ENCODE measurements at places on chromosomes 7 and 10.

DNA sequence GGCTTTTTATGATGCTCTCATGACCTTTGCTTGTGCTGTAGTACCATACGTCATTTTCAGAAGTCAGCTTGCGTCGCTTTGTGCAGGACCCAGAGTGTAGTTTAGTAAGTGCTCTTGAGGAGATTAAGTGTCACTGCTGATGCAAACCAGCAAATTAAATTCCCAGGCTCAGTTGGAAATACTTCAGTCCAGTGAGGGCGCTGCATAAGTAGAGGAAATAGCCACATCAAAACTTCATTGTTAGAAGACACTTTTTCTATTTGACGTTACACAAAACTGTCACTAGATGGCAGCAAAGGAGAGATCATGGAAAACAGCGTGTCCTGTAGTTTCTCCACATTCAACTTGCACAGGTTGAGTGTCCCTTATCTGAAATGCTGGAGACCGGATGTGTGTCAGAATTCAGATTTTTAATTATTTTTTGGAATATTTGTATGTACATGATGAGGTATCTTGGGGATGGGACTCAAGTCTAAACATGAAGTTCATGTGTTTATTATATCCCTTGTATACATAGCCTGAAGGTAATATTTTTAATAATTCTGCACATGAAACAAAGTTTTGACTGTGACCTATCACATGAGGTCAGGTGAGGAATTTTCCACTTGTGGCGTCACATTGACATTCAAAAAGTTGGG lies 7.9 kb downstream of the ZNF22 start:
- DNase-seq, result peak; percentile 65

GRCh38 chr7:95925971-95926370 lies 153.6 kb downstream of the DYNC1I1 start:
- no peak for DNase-seq

DNA sequence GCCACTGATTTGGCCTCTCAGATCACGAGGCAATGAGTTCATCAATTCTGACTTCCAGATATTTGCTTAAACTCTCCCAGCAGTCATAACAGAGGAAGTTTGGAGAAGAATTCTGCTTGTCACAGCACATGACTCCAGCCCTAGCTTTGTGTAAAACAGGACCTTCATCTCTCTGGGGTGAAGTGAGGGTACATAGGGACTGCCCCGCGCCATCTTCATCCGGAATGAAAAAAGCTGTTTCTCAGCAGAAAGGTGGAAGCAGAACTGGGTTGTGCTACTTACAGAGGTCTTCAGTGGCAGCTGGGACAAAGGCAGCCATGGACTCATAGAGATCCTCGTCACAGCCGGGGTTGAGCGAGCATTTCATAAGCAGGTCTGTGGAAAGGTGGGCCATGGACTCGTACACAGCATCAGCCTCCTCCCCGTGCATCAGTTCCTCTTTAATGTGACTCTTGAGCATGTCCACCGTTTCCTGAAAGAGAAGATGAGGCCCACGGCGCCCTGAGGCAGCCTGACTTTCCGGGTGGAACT lies 58.4 kb upstream of the TM9SF3 start:
- DNase-seq, result no peak

DNA sequence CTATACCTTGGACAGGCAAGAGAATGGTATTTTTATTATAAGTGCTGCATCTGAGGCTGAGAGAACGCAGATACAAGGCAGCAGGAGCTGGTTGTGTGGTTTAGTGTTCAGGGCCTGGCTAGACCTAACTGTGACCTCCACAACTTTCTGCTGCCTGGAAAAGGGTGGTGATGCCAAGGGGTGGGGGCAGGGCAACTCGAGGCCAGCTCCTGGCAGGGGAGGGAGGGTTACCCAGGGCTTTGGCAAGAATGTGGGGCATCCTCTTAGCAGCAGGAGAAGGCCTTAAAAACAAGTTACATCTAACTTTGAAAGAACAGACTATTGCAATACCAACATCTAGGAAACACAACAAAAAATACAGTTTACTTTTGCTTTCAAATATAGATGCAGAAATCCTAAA lies 13.0 kb downstream of the MXI1 start:
- no peak for DNase-seq

- no peak for DNase-seq
Observed at GRCh38 chr10:72243822-72244437, 27.9 kb upstream of the ASCC1 start.

DNA sequence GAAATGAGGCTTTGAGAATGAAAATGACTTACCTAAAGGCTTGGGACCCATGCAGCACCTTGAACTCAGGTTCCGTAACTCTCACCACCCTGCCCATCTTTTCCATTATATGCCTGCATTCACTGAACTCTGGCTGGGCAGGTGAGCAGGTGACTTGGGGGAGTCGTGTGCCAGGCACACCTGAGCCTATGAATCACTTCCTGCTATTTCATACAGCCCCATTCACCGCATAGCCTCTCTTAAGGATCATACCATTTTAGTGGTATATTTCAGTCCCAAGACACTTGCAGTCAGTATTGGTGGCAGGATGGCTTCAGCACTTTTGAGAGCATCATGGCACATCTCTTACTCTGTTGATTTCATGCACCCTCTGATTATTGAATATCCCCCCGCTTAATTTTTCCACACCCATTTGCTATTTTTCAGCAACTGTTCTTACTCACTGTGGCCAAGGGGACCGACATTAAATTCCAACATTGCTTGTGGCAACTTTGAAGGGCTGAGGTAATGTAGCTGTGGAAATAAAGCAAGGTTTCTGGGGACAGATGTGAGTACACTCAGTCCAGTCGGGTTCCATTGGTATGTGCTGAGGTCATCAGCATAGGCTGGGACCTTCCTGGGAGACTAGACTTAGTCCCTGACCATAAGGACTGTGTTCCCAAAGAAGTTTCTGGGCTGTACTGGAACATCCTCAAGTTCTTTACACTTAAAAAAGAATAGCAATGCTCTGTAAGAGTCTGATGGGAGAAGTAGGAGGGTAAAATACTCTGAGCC lies 39.8 kb upstream of the ZNF438 start:
- peak; percentile 46 for DNase-seq

DNA sequence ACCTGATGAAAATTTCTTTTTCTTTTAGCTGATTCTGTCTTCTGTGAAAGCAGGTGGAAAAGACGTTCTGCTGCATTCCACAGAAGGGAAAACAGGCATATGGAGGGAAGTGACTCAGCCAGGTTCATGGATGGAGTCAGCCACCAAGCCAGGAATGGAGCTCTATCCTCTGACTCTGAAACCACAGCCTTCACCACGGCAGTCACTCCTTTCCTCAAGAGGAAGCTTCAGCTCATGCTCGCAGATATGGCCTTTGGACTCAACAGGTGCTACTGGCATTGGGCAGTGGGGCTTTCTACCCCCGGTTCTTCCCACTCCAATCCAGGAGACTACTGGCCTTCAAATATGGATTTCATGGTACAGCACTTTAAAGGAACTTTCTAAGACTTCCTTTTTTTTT lies 11.5 kb upstream of the PLAU start:
- peak; percentile 88 for DNase-seq

DNA sequence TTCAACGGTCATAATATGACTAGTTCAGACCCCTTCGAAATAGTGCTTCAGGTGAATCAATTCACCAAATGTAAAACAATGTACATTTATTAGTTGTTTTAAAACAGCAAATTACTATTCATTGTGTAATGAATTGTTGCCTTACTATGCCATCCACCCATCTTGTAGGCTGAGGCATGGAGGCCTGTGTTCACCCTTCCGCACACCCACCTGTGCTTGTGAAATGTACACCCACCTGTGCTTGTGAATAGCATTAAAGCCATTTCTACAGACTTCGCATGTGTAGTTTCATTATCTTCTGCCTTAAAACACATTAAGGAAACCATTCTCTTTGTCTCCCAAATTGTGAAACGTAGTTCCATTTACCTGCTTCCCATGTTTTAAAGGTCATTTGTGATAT lies 16.8 kb downstream of the CLRN3 start:
- no peak for DNase-seq

DNA sequence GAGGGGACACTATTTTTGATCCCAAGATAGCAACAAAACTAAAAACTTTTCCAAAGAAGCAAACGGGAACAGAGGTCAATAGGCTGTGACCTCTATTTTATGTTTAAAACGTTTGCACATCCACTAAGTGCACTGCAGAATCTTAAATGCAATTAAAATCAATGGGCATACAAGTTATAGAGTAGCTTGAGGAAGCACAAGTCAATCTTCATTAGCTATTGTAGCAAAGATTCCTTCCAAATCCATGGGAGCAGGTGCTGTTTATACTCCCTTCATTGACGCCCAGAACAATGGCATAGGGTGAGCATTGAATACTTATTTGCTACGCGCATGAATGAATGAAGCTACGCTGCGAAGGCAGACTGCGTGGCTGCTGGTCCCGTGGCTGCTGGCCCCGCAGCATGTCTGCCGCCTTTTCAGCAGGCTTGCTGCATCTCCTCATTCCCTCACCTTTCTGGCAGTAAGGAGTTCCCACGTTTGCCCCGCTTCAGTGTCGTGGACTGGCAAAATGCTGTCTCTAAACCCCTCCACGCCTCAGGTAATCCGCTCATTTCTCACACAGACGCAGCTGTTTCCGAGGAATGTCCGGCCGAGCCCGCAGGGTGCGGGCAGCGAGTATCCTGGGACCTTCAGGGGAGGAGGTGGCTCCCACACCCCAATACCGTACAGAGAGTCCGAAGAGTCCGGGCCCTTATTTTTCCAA lies 754 bp upstream of the PHYHIPL start:
- DNase-seq, result peak; percentile 0

DNA sequence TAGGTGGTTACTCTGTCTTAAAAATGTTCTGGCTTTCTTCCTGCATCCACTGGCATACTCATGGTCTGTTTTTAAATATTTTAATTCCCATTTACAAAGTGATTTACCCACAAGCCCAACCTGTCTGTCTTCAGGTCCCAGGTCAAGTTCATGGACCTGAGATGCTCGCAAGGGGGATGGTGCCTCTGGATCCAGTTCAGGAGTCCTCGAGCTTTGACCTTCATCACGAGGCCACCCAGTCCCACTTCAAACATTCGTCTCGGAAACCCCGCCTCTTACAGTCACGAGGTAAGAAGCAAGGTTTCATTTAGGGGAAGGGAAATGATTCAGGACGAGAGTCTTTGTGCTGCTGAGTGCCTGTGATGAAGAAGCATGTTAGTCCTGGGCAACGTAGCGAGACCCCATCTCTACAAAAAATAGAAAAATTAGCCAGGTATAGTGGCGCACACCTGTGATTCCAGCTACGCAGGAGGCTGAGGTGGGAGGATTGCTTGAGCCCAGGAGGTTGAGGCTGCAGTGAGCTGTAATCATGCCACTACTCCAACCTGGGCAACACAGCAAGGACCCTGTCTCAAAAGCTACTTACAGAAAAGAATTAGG lies 8.7 kb downstream of the ZKSCAN1 start:
- DNase-seq, result no peak

GRCh38 chr7:106881984-106882383 lies 16.9 kb downstream of the PIK3CG start:
- no peak for DNase-seq

GRCh38 chr7:106089647-106090046 lies 22.5 kb downstream of the SYPL1 start:
- DNase-seq, result no peak

DNA sequence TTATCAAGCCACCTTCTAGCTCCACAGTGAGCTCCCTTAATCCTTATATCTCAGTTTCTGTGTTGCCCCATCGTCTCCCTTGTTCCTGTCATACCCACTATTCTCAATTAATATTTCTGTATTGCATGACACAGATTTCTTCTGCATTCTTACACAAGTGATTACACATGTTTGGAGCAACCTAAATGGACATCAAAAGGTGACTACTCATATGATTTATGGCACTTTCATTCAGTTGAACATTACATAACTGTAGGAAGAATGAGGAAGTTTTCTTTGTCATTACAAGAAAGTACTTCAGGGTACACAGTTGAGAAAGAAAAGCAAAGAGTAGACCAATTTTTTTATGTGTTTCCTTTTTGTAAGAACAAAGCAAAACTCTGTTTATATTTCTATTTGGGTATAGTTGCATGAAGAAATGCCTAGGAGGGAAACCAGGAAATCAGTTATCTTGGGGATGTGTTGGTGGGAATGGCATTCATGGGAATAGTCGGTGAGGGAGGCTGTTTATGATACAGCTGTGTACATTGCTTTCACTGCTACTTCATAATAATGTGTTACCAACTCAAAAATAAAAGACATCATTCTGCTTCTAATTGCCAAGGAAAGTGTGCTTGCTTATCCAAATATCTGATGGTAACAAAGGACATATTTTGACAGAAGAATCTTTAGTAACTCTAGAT lies 23.6 kb upstream of the PRSS37 start:
- peak; percentile 3 for DNase-seq

- DNase-seq, result no peak
Observed at GRCh38 chr7:41501006-41501405, 201.9 kb downstream of the INHBA start.

DNA sequence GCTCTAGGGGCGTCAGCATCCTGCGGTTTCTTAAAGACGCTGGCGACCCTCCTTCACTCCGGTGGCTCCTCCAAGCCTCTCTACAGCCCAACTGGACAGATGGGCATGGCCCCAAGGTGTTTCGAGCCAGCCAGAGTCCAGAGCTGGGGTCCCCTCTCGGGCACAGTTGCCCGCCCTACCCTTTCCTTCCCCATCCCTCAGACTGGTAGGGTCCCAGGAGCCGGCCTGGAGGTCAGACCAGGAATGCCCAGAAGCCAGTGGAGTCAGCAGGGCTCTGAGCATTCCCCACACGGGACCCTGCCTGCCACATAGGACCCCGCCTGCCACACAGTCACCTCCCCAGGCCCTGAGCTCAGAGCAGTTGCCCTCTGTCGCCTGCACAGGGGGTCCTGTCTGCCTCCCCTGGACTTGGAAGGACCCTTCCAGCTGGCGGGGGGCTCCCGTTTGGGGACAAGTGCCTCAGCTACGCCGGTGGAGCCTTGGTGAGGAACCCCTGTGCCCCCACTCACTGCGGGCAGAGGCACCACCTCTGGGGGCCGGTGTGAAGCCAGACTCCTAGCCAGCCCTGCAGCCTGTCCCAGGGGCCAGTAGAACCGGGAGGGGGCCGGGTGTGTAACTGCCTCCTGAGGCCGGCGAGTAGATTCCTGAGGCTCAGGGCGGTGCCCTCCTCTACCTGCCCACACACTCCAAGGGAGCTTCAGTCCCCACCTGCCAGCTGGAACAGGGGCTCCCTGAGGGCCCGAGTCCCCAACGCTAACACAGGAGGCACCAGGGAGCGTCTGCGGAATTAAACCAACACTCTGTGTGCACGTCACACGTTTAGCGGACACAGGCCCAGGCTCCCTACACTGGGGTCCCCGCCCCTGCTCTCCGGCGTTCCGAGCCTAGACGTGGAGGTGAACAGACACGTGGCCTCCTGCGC lies 19.4 kb upstream of the PDGFA start:
- peak; percentile 77 for DNase-seq

- no peak for DNase-seq
Observed at GRCh38 chr10:124264271-124264670, 154.5 kb downstream of the OAT start.

- DNase-seq, result no peak
Observed at GRCh38 chr10:89940076-89940475, 238.7 kb downstream of the KIF20B start.

DNA sequence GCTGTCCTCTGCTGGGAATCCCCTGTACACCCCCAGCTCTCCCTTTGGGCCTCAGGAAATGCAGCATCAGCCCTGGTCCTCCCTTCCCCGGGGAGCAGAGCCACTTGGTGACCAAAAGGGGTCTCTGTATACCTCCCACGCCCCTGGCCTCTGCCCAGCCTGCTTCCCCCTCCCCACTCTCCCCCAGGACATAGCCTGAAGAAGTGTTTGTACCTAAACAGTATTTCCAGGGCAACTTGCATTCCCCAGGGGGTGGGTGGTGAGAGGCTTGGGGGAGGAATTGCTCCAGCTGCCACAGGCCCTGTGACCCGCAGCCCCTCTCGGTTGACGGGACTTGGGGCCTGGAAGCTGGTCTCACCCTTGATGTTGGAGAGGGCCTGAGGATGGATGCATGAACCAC lies 39.3 kb downstream of the TMEM270 start:
- no peak for DNase-seq

- no peak for DNase-seq
Observed at GRCh38 chr10:45152726-45153125, 152.0 kb downstream of the ZNF22 start.
